ENCODE measurements at places on chromosomes 6 and 20. TPM values are rescaled to one million over a fixed set of nuclear protein-coding genes. Genes with fewer than 3 reads are reported as not detected.

ZBP1 gene
- total RNA-seq: not detected

PDYN gene
- not detected for total RNA-seq

SAMD3 gene
- total RNA-seq: 1.0 TPM

NHLRC1 gene
- 0.64 TPM for total RNA-seq

DDR1 gene
- 8.2 TPM for total RNA-seq

LPIN3 gene
- 20.1 TPM for total RNA-seq

SLC26A8 gene
- total RNA-seq: 0.97 TPM

FAM229B gene
- total RNA-seq: 20.9 TPM

SLC25A27 gene
- 4.7 TPM for total RNA-seq

ASIP gene
- total RNA-seq: not detected

MACROD2 gene
- total RNA-seq: 6.4 TPM

DEFB124 gene
- not detected for total RNA-seq

BPIFA2 gene
- not detected for total RNA-seq

GMPR gene
- 1.8 TPM for total RNA-seq

PCMTD2 gene
- 104 TPM for total RNA-seq

TOX2 gene
- 5.0 TPM for total RNA-seq

IRAK1BP1 gene
- 5.2 TPM for total RNA-seq

TNFRSF6B gene
- not detected for total RNA-seq

CALHM4 gene
- total RNA-seq: not detected

IMPG1 gene
- not detected for total RNA-seq

SESN1 gene
- total RNA-seq: 23.6 TPM

PSORS1C2 gene
- total RNA-seq: 0.38 TPM

CD83 gene
- 4.3 TPM for total RNA-seq

PNRC1 gene
- total RNA-seq: 135 TPM

CAP2 gene
- total RNA-seq: 4.4 TPM

MUC21 gene
- 0.10 TPM for total RNA-seq

CST1 gene
- total RNA-seq: 130 TPM

KHDC1L gene
- total RNA-seq: not detected

NELFCD gene
- total RNA-seq: 68.7 TPM

HLA-DOB gene
- total RNA-seq: not detected

TFAP2D gene
- total RNA-seq: 0.31 TPM

SLC22A16 gene
- 0.54 TPM for total RNA-seq

GCNT2 gene
- 71.1 TPM for total RNA-seq

MDFI gene
- 285 TPM for total RNA-seq

PLCB1 gene
- 8.1 TPM for total RNA-seq

ACOT8 gene
- 25.3 TPM for total RNA-seq

NRN1 gene
- total RNA-seq: 39.6 TPM

TP53RK gene
- 10.2 TPM for total RNA-seq

ECHDC1 gene
- 84.1 TPM for total RNA-seq

All from endothelial cell (in vitro differentiated cells).